ENCODE measurements at places on chromosomes 11 and 22.

DNA sequence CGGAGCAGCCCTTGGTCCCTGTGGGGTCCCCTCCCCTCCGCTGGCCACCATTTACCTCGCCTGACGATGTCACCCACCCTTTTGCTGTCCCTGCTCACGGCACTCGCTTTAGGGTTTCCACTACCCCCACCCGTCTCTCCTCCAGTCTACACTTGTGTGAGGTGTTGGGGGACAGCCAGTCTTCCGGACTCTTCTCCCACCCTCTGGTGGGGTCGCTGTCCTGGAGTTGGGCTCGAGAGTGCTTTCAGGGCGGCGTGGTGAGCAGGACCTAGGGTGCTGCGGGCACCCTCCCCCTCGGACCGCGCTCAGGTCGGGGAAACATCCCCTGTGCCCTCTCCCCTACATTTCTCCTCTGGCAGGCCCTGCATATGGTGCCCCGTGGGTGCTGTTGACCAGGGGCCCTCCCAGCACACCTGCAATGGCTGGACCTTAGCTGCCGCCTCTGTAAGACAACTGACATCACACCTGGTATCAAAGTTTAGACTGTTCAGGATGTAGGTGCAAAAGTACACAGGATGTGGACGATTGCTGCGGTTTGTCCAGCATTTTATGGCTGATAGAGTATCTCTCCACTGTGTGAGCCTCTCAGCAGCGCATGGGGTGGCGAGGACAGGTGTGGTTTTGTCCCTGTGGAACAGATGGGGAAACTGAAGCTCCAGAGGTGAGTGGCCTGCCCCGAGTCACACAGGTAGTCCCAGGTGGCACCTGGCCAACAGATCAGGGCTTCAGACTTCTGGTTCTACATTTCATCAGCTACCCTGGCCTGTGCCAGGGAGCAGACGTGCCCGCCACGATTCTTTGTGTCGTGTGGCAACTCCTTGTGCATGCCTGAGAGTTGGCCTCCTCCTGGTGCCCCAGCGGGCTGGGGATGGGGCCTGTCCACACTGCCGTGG is 1.2 kb downstream of the GRK2 start:
- DNase-seq = no peak

DNA sequence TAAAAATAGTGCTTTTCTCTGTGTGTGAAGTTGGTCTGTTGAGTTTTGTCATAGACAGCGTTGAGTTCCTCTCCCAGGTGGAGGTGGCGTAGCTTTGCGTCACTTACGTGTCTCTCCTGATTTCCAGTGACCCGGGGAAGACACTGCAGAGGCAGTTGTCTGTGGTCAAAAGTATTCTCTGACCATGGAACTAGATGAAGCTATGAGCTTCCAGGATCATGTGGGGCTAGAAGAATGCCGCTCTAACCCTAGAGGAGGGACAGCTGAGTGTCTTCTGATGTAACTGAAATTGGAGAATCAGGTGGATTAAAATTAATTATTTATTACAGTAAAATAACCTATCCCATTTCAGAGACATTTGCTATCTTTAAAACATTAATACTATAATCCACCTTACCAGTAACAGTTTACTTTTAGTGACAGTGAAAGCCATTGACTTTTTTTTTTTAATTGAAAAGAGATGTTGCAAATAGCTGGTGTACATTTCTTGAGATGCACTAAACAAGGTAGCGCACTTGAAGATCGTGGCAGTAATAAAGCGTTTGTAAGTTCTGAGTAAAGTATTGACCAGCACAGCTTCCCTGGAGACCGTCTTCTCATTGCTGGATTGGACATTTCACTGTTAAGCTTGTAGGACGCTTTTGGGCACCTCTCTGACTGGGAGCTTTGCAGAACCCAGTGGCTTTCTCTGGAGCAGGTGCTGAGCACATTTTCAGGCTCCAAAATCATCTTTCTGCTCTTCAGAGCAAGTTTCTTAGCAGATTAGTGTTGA is 9.7 kb downstream of the CAT start:
- no peak for DNase-seq

DNA sequence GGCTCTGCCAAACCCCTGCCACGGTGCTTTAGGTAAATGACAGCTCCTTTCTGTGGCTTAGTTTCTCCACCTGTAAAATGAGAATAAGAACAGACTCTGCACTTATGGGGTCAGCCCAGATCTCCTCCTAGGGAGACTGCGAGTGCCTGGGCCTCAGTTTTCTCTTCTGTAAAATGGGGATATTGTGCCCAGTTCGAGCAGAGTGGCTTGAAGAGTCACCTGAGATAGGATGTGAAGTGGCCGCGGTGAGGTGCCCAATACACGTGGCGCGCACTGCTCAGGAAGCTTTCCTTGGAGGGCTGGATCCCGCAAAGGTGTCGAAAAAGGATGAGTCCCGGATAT is 473 bp upstream of the EMID1 start:
- DNase-seq = no peak

DNA sequence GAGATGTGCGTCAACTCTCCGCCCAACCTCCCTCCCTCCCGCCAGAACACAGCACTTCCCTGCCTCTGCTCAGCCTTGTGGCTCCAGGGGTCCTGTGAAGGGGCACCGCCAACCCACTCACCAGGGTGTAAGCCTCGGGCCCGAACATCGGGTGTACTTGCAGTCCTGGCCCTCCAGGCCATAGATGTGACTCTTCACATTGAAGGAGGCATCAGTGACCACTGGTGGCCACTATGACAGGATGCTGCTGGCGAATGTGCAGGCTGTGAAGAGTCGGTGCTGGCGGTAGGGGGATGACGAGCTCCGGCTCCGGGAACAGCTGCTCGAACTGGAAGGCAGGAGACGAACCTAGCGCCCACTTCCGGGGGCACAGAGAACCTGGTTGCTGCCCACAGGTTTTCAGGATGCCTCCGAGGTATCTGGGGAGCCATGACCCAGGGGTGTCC is 97.4 kb downstream of the MED15 start:
- no peak for DNase-seq

DNA sequence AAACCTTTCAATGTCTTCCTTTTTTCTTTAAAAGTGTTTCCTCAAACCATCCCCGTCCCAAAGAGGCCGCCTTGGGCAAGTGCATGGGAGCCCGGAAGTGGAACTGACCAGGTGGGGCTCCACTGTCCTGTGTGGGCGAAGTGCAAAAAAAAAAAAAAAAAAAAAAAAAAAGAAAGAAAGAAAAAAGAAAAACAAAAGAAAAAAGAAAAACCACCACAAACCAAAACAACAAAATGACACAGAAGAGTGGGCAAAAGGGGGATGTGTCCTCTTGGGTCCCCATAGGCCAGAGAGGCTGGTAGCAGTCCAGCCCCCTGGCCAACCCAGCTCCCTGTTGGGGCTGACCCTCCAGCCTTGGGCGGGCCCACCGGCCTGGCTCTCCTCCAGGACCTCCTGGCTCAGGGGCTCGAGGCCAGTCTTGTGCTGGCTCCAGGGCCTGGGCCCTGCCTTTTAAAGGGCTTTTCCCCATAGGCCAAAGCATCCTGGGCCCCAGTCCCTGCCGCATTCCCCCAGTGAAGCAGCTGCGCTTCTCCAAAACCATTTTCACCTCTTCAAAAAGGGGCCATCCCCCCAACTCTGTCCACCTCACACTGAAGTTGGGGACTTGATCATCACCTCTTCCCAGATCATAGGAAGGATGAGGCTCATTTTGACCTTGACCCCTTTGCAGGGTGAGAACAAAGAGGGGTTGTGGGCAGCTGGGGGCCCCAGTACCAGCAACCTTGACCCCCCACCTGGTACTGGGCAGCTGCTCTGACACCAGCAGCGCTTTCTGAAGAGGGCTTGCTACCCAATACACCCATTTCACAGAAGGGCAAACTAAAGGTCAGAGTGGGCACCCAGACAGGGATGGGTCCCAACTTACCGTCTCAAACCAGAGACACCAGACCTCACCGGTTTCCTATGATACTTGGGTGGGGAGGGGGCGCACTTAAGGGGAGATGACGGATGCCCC is 9.4 kb downstream of the CBX6 start:
- no peak for DNase-seq

DNA sequence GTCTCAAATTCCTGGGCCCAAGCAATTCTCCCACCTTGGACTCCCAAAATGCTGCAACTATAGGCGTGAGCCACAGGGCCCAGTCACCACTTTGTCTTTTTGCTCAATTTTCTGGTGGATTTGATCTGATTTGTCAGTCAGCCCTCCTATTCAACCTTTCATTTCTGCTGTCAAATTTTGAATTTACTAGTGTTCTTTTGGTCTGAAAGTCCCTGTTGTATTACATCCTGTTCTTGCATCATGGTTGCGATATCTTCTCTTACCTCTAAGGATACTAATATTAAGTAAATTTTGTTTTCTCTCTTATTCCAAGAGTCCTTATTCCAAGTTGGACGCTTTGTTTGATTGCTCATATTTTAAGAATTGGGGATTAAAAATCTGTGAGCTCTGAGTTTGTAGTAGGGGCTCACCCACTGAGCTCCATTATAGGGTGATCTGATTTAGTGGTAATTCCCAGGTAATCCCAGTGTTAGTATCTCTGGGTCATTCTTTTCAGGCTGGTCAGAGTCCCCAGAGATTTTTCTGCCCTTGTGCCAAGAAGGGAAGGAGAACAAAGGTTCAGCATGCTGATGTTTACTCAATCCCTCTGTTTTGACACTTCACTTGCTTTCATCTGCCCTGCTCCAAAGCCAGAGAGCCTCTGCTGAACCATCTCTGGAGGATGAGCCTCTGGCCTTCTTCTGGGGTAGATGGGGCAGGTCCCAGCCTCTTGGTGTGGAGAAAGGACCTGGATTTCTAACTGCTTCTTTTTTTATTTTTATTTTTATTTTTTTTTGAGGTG is 10.0 kb downstream of the UPB1 start:
- no peak for DNase-seq

DNA sequence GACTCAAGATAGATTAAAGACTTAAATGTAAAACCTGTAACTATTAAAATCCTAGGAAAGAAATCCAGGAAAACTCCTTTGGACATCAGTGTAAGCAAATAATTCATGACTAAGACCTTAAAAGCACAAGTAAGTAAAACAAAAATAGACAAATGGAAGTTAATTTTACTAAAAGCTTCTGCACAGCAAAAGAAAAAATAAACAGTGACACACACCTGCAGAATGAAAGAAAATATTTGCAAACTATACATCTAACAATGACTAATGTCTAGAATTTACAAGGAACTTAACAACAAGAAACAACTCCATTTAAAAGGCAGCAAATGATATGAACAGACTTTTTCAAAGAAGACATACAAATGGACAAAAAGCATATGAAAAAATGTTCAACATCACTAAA is 359.1 kb downstream of the LUZP2 start:
- no peak for DNase-seq

DNA sequence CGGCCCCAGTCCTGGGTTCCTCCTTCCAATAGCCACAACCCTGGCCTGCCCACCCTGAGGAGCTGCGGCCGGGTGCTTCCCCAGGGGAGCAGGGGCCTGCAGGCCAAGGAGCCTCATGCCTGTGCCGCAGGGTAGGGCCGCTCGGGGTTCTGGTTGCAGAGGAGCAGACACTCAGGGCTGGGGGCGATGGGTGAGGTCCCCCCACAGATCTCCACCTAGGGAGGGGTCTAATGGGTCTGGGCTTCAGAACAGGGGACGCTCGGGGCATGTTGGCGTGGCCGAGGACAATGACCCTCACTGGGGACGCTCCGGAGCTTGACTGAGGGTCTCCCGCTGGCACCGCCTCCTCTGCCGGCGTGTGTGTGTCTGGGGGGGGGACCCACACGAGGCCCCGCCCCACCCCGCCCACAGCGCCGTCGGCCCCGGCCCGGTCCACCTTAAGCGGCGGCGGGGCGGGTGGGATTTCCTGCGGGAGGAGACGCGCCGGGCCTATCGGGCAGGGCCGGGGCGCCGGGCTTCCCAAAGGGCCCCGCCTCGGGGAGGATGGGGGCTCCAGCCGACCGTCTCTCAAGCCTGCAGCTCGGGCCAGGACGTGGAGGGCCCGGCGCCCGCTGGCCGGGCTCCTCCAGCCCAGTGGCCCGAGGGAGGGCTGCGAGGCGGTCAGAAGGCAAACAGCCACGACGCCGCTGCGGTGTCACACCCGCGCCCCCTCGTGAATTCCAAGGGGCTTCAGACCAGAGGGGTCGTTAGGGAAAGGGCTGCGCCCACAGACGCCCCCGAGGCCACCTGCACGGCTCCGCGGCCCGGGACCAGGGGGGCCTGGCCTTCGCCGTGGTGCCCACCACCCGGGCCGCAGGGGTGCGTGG is 640 bp upstream of the ZDHHC8 start:
- peak; percentile 55 for DNase-seq

GRCh38 chr11:65425105-65425970 is 2.7 kb downstream of the NEAT1 start:
- DNase-seq = no peak

DNA sequence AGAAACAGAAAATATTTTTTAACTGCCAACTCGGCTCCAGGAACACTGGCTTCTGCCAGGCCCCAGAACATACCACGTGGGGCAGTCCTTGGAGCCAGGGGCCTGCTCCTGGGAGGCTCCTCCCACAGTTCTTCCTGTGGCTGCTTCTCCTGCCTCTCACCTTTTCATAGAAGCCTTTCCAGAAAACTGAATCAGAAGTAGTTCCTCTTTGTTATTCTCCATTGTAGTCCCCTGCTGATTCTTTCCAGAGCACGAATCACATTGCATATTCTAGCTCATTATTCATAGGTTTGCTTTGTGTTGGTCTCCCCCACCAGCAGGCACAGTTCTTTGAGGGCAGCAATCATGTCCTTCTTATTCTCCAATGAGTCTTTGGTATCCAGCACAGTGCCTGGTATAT is 106.0 kb downstream of the EFCAB6 start:
- no peak for DNase-seq

DNA sequence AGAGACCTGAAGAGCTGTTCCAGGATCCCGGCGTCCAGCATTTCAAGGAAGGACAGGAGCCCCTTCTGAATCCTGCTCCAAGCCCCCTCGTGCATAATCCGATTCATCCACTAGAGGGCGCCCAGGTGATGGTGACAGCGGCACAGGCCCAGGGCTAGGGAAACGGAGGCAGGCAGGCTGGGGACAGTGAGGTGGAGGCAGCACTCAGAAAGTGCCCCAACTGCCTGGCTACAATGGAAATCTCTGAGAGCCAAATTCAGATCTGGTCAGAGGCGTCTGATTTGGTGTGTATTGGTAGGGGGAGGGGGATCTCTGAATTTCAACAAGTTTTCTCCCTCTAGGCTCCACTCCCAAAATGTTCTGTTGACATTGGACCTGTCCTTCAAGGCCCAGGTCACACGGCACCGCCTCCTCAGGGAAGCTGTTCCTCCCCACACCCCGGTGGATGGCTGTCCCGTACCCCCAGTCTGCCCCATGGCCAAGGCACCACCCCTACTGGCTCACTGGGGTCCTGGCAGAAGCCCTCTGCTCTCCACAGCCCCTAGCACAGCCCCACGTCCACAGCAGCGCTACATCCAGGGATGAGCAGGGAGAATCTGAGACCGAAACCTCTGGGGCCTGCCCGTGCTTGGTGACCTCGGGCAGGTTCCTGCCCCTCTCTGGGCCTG is 142.9 kb downstream of the CRYBB2 start:
- peak; percentile 87 for DNase-seq

DNA sequence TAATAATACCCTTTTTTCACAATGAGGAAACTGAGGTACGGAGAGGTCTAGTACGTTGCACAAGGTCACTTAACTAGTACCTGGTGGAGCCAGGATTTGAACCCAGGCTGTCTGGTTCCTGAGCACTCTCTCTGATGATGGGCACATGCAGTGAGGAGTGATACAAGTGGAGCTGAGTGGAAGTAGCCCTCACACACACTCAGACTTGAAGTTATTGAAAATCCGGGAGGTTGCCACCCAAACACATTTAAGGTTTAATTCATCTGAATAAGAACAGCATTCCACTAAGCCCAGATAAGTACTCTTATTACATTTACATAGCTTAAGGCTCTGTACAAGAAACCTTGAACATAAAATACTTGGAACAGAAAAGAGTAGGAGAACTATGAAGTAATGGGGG is 4.8 kb downstream of the GRAP2 start:
- DNase-seq = no peak

GRCh38 chr11:1573077-1573902 is 1.2 kb upstream of the DUSP8 start:
- DNase-seq = no peak

GRCh38 chr11:261624-262023 is 16.6 kb upstream of the NLRP6 start:
- no peak for DNase-seq

Data from mesothelial cell of epicardium (in vitro differentiated cells).